Nephron progenitor cell (in vitro differentiated cells): ENCODE measurements at places on chromosomes 12 and 14.

DNA sequence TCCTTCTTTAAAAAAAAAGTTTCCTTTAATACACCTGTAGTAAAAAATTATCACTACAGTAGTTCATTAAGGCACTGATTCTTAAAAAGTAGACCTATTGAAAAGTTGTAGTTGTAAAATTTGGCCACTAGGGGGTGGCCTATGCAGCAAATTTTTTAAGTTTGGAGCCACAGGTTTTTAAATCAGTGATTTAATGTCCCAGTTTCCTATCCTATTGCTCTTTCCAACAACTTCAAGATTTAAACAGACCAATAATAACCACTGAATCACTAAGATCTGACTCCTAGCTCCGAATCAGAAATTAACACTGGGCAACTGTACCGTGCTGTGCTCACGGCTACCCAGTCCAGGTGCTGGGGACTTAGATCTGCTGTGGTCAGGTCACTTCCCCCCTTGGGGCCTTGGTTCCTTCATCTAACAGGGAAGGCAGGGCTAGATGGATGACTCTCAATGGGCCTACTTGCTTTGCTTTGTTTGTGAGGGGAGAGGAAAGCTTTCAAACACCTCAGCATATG is 279.3 kb downstream of the MED13L start:
- H3K27me3 ChIP-seq: no peaks in the 10 kb centered on the region
- H3K4me1 ChIP-seq: peaks cover 26% of the 10 kb centered on the region
- H3K27ac ChIP-seq: peak overlapping the region; percentile 73
- DNase-seq: peak; percentile 20

- no peak for DNase-seq
- no peaks in the 10 kb centered on the region for H3K36me3 ChIP-seq
Observed at GRCh38 chr14:23449314-23449713, 13.9 kb upstream of the MYH7 start.

DNA sequence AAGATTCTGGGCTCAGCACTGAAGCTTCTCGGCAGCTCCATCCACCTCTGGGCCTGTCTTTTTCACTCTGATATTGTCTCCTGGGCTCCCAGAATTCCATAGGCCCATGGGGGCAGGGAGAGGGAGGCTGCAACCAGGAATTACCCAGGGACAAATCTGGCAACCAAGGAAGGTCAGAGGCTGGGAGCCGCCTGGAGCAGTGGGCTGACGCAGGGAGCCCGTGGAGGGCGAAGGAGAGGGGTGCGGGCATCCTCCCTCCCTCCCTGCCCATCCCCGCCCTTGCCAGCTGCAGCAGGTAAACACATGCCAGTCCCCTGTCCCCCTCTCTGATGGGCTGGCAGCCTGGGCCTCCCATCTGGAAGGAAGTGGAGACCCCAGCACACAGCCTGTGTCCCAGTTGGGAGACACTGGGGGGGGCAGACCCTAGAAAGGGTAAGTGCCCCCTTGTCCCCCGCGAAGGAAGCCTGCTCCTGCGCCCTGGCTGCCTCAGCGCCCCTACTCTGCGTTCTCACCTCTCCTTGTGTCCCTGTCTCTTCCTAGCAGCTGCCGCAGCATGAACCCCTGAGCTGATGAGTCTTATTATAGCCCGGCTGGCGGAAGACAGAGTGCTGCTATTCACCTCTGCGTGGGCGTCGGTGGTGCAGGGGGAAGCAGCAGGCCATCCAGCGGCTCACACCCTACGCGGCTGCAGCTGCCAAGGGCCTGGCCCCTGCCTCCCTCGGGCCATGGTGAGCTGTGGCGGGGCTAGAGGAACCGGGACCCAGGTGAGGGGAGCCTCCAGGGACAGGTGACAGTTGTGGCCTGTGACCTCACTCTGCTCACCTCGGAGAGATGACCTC is 6.7 kb downstream of the LRTM2 start:
- no peaks in the 10 kb centered on the region for H3K36me3 ChIP-seq
- DNase-seq: no peak
- H3K27ac ChIP-seq: no peak overlapping the region
- peaks cover 37% of the 10 kb centered on the region for H3K4me1 ChIP-seq
- H3K27me3 ChIP-seq: peaks cover 83% of the 10 kb centered on the region

GRCh38 chr12:55687746-55688145 is 20.0 kb downstream of the ITGA7 start:
- H3K36me3 ChIP-seq: no peaks in the 10 kb centered on the region
- peaks cover 12% of the 10 kb centered on the region for H3K4me1 ChIP-seq
- peaks cover 3% of the 10 kb centered on the region for H3K27me3 ChIP-seq
- DNase-seq: no peak
- H3K27ac ChIP-seq: no peak overlapping the region

- H3K4me3 ChIP-seq: no peak overlapping the region
- no peak overlapping the region for H3K27ac ChIP-seq
- no peaks in the 10 kb centered on the region for H3K36me3 ChIP-seq
Observed at GRCh38 chr14:76421662-76422061, 45.7 kb downstream of the ESRRB start.

GRCh38 chr14:33206981-33207380 is 268.3 kb downstream of the NPAS3 start:
- H3K4me1 ChIP-seq: no peaks in the 10 kb centered on the region
- H3K36me3 ChIP-seq: no peaks in the 10 kb centered on the region
- no peak for DNase-seq
- no peak overlapping the region for H3K4me3 ChIP-seq
- no peak overlapping the region for H3K27ac ChIP-seq
- no peaks in the 10 kb centered on the region for H3K27me3 ChIP-seq

DNA sequence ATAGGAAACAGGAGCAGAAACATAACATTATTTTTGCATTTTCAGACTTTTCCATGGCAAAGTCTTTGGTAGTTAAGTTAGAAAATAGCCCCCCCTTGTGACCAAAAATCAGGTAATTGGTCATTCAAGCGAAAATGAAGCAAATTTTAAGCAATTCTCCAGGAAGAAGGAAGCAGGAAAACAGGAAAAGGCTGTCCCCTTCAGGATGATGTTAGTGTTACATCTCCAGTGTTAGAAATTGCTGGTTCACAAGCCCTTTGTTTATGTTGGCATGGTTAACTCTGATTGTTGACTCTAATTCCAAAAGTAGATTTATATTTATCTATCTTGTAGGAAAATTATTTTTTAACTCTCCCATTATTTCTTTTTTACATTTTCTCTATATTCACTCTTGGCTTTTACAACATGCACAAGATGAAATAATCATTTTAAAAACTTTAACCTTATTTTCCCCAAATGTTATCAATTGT is 18.8 kb upstream of the GAS2L3 start:
- no peak overlapping the region for H3K27ac ChIP-seq
- H3K4me1 ChIP-seq: peaks cover 5% of the 10 kb centered on the region
- H3K4me3 ChIP-seq: no peak overlapping the region
- H3K27me3 ChIP-seq: peaks cover 4% of the 10 kb centered on the region
- H3K36me3 ChIP-seq: no peaks in the 10 kb centered on the region
- DNase-seq: peak; percentile 34

DNA sequence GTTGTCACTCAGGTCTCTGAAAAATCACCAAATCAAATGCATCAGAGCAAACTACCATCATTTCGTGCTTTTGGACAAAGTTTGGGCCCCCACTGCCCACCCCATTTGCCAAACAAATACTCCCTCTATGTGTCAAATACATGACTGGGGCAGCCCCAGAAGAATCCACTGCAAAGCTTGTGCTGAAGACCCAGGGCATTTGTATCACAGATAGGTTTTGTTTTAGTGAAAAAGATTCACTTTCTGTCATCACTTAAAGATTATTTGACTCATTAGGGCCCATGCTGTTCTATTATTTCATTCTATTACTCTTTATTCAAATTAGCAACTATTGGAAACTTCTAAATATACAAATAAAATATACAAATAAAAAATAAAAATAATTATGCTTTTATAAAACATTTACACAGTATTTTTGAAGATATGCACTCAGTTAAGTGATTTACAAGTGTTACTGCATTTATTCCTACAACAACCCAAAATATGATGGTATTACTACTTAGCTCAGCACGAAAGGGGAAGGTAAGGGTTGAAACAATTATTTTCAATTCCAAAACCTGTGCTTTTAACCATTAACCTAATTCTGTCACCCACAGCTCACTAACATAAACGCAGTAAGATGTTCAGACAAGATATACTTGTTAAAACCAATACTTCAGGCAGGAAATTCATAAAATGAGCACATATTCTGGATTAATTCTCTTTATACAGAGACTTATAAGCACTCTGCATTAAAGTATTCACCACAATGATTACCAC is 36.5 kb downstream of the LRIG3 start:
- H3K4me3 ChIP-seq: no peak overlapping the region
- peaks cover 91% of the 10 kb centered on the region for H3K36me3 ChIP-seq
- H3K27ac ChIP-seq: peak overlapping the region; percentile 82

DNA sequence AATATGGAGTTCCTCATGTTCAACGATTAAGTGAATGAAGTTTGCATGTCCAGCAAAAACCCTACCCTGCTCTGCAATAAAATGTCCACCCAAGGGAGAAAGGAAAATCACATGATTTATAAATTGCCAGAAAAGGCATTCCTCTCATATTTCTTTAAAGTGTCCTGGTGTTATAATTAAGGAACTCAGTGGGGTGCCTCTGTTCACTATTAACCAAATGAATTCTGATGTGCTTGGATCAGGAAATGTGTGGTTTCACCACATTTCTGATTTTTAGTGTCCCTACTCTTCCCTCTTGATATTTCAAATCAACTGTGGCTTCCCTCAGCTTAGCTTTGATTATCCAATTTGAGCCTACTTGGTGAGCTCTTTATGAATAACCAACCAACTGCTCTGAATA is 208.1 kb downstream of the PHLDA1 start:
- H3K4me1 ChIP-seq: peaks cover 27% of the 10 kb centered on the region
- peaks cover 4% of the 10 kb centered on the region for H3K27me3 ChIP-seq
- no peak overlapping the region for H3K4me3 ChIP-seq
- DNase-seq: no peak
- no peaks in the 10 kb centered on the region for H3K36me3 ChIP-seq

DNA sequence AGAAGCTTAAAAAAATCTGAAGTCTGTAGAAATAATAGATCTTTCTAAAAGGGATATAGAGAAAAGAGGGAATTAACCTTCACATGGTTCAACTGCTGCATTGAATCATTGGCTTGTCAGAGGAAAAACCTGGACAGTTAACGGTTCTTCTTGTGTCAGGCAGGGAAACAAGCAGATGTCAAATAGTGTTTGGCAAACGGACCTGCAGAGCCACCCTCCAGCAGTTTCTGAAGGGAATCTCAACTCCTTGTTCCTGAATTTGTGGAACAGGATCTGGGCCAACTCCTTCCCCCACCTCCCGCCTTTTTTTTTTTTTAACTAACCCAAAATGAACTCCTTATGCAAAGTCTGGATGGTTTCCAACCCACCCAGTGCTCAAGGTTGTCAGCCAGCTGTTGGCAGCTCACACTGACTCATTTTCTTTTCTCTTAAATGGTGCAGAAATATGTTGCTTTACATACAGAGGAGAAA is 187.3 kb downstream of the CAND1 start:
- H3K27ac ChIP-seq: peak overlapping the region; percentile 66
- H3K4me3 ChIP-seq: no peak overlapping the region
- H3K27me3 ChIP-seq: peaks cover 6% of the 10 kb centered on the region

- DNase-seq: no peak
- no peaks in the 10 kb centered on the region for H3K4me1 ChIP-seq
- no peaks in the 10 kb centered on the region for H3K27me3 ChIP-seq
- H3K36me3 ChIP-seq: no peaks in the 10 kb centered on the region
- H3K4me3 ChIP-seq: no peak overlapping the region
Observed at GRCh38 chr12:39723831-39724230, 104.2 kb upstream of the ABCD2 start.

DNA sequence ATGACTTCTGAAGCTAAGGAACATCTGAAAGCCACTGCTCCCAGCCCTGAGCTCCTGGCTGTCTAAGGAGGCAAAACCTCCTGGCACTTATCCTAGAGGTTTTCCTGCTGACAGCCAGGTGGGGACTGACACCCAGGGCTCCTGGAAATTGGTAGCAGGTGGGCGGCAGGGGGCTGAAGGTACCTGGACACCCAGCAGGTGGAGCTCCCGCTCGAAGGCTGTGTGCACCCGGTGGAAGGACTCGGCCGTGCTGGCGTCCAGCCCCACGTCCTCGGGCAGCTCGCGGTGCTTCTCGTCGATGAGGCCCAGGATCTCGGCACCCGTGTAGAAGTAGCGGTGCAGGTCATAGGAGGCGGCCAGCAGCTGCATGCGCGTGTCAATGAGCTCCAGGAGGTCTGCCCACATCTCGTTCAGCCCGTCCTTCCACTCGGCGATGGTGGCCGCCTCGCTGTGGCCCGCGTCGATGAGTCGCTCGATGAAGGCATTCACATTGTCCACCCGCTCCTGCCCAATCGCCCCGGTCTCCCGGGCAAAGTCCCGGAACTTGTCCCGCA is 68.2 kb downstream of the PLEKHG3 start:
- peaks cover 10% of the 10 kb centered on the region for H3K36me3 ChIP-seq
- H3K27me3 ChIP-seq: peaks cover 4% of the 10 kb centered on the region
- no peak overlapping the region for H3K4me3 ChIP-seq
- no peak overlapping the region for H3K27ac ChIP-seq

- no peak overlapping the region for H3K4me3 ChIP-seq
- peaks cover 15% of the 10 kb centered on the region for H3K4me1 ChIP-seq
- peaks cover 28% of the 10 kb centered on the region for H3K27me3 ChIP-seq
- no peaks in the 10 kb centered on the region for H3K36me3 ChIP-seq
Observed at GRCh38 chr14:20436363-20436755, 393 bp upstream of the KLHL33 start.

- no peak overlapping the region for H3K27ac ChIP-seq
- peaks cover 9% of the 10 kb centered on the region for H3K36me3 ChIP-seq
- DNase-seq: no peak
- peaks cover 39% of the 10 kb centered on the region for H3K4me1 ChIP-seq
Observed at GRCh38 chr14:103068351-103069073, 11.2 kb upstream of the CDC42BPB start.

DNA sequence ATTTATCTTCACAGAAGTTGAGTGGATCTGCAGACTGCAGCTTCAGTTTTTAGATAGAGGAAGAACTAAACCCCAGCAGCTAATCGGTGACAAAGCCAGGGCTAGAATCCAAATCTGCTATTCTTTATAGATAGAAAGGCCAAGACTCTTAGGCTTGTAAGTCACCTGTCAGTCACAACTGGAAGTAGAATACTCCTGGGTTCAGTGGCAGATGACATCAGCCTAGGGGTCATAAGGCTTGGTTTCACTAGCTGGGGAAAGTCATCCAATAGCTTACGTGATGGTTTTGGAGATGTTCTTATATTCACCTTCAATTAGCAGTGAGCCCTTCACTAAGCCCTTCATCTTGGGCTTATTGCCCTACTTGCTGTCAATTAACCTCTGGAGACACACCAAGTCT is 93.4 kb downstream of the APAF1 start:
- peaks cover 16% of the 10 kb centered on the region for H3K27me3 ChIP-seq
- H3K36me3 ChIP-seq: peaks cover 10% of the 10 kb centered on the region
- no peak overlapping the region for H3K27ac ChIP-seq
- no peak for DNase-seq

DNA sequence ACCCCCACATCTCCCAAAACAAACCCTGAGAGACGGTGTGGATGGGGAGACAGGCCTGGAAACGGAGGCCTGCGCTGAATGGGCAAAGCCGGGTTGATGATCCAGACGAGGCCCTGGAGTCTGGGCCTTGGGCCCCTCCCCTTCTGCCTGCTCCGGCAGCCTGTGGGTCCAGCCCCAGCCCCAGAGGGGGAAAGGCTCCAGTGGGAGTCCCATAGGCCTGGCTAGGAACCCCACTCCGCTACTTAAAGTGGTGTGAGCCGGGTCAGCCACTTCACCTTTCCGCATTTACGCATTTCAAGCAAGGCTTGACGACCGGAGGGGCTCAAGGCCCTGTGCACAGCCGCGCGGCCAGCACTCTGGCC is 695 bp upstream of the TNFAIP2 start:
- DNase-seq: no peak
- peaks cover 28% of the 10 kb centered on the region for H3K27me3 ChIP-seq
- peak overlapping the region; percentile 97 for H3K27ac ChIP-seq
- H3K4me3 ChIP-seq: peak overlapping the region; percentile 60
- peaks cover 51% of the 10 kb centered on the region for H3K4me1 ChIP-seq
- no peaks in the 10 kb centered on the region for H3K36me3 ChIP-seq
